ENCODE measurements at places on chromosomes 6 and 20. TPM values are rescaled to one million over a fixed set of nuclear protein-coding genes. Genes with fewer than 3 reads are reported as not detected.
A peak's percentile ranks its signal among the peaks of the same experiment; 100 is the strongest.

GRCh38 chr20:62522748-62523396 is 47.1 kb upstream of the GATA5 start:
- H3K4me1 ChIP-seq: no peaks in the 10 kb centered on the region

DNA sequence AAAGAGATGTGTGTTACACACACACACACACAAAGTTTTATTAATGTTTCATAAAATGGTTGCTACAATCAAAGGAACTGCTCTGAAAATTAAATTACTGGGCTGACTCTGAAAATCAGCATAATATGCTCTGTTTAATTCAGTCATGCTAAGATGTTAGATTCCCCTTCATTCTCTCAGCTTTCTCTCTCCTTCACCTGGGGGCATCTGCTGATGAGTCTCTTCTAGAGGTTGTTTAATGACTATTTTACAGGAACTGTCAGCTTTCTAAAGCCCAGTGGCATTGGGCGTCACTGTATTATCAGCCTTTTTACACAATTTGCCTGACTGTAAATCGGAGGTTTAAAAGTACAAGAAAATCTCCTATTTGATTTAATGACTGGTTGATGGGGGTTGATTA is 559.7 kb upstream of the POU3F2 start:
- no peak overlapping the region for H3K4me3 ChIP-seq
- no peaks in the 10 kb centered on the region for H3K27me3 ChIP-seq
- no peak for DNase-seq
- no peaks in the 10 kb centered on the region for H3K4me1 ChIP-seq
- no peaks in the 10 kb centered on the region for H3K36me3 ChIP-seq

The RIMS4 gene
- total RNA-seq: 3.2 TPM

The L3MBTL1 gene
- total RNA-seq: 12.9 TPM

GRCh38 chr20:7728338-7728737 is 211.9 kb downstream of the HAO1 start:
- no peak overlapping the region for H3K4me3 ChIP-seq

The MAP1LC3A gene
- total RNA-seq: 45.9 TPM

GRCh38 chr6:57172136-57173055 is at the start of gene BAG2:
TSS of gene BAG2 (plus strand) at chr6:57172326. CDS start at chr6:57172698, 372 bp downstream.
- peak; percentile 92 for DNase-seq
- H3K4me1 ChIP-seq: peaks cover 6% of the 10 kb centered on the region
- H3K36me3 ChIP-seq: peaks cover 3% of the 10 kb centered on the region
- H3K27ac ChIP-seq: peak within 1 kb of the TSS; percentile 83
- H3K27me3 ChIP-seq: no peaks in the 10 kb centered on the region

The SNTA1 gene
- total RNA-seq: 8.6 TPM

GRCh38 chr6:5782783-5783547 is 223.8 kb downstream of the NRN1 start:
- no peak overlapping the region for H3K4me3 ChIP-seq
- no peaks in the 10 kb centered on the region for H3K36me3 ChIP-seq
- DNase-seq: no peak
- H3K4me1 ChIP-seq: no peaks in the 10 kb centered on the region
- H3K27me3 ChIP-seq: no peaks in the 10 kb centered on the region
- H3K27ac ChIP-seq: no peak overlapping the region

DNA sequence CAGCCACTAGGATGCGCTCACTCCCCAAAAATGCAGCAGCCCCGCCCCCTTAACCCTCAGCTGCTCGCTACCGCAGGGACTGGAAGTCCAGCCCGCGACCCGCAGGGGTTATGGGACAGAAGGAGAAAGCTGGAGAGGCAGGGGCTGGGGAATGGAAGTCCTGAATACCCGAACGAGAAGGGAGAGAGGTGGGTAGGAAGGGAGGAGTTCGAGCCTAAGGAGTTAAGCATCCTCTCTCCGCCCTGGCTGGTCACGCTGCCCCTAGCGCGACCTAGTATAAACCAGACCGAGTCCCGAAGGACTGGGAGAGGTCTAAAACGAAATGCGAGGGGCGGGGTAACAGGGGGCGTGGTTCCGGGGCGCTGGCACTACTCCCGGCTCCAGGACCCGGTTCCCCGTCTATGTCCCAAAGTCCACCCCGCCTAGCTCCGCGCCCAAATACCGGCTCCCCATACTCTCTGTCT is 448 bp upstream of the DDAH2 start:
- DNase-seq: peak; percentile 95
- H3K4me3 ChIP-seq: peak overlapping the region; percentile 88
- H3K27ac ChIP-seq: peak overlapping the region; percentile 85
- H3K4me1 ChIP-seq: peaks cover 58% of the 10 kb centered on the region
- no peaks in the 10 kb centered on the region for H3K27me3 ChIP-seq

The ADAM33 gene
- total RNA-seq: 11.0 TPM

DNA sequence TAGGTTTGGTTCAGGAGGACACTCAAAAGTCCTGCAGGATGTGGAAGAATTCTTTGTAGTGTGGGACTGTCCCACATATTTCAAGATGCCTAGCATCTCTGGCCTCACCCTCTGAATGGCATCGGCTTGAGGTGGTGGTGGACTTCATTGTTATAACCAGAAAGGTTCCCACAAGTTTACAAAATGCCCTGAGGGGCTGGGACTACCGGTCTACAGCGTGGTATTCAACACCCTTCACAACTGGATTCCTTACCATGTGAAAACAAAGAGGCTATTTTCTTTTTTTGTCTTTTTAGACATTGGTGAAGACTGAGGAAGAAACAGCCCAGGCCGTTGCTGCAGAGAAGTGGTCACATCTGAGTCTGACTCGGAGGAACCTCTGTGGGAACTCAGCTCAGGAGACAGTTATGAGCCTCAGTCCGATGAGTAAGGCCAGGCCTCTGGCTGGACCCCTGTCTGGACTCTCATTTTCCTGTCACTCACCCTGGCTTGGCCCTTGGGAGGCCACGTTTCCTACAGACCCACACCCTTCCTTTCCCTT is 15.2 kb downstream of the PGBD1 start:
- H3K27me3 ChIP-seq: no peaks in the 10 kb centered on the region
- DNase-seq: no peak
- no peak overlapping the region for H3K4me3 ChIP-seq
- H3K27ac ChIP-seq: no peak overlapping the region
- H3K36me3 ChIP-seq: peaks cover 6% of the 10 kb centered on the region
- H3K4me1 ChIP-seq: no peaks in the 10 kb centered on the region
